Keratinocyte (primary cell): ENCODE measurements at places on chromosomes 7 and 10.
A peak's percentile ranks its signal among the peaks of the same experiment; 100 is the strongest.

DNA sequence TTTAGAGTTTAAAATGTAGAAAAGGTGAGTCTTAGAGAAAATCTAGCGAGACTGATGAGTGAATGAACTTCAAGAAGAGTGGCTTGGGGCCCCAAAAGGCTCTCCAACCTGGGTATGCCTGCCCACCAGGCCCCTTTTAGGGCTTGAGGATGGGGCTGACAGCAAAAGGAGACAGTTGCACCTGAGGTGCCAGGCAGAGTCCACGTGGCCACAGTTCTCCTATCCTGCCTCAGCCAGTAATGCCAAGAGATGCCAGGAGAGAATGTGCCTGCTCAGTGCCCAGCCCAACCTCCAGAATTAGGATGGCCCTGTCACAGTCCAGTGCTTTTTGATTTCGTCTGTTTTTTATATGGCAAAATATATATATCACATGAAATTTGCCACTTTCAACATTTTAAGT is 156.5 kb downstream of the SLIT1 start:
- DNase-seq: no peak

GRCh38 chr10:986881-987619 is 1.2 kb upstream of the GTPBP4 start:
- no peak for DNase-seq

GRCh38 chr10:12382157-12382548 is 32.8 kb downstream of the CAMK1D start:
- no peak for DNase-seq

DNA sequence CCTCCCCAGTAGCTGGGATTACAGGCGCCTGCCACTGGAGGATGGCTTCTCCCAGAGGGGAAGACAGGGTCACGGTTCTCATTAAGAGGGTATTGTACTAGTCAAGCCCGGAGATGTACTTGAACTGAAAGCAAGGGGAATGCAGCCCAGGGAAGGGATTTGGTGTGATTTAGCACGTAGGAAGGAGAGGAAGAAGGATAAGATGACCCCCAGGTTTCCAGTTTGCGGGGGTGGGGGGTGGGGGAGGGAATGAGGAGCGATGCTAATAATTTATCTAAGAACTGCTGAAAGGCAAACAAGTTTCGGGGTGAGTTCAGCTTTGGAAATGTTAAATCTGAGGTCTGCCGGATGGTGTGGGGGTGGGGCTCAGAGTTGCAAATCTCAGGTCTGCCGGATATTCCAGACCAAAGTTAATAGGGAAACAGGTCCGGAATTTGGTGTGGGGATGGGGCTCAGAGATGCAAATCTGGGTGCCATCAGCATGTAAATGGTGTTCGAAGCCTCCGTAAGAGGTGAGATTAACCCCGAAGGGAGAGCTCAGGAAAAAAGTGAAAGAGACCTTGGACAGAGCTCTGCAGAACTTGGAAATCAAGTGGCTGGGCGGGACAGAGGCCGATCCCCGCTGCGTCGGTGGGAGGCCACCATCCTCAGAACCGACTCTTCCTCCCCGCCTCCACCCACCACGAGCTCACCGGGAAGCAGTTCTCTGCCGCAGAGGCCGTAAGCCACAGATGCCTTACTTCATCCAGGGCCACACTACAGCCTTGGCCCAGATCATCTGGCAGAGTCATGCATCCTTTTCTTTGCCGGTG is 1.6 kb upstream of the SEPHS1 start:
- DNase-seq: no peak

- DNase-seq: no peak
Measured at GRCh38 chr7:125814100-125814499, 884.5 kb upstream of the POT1 start.

DNA sequence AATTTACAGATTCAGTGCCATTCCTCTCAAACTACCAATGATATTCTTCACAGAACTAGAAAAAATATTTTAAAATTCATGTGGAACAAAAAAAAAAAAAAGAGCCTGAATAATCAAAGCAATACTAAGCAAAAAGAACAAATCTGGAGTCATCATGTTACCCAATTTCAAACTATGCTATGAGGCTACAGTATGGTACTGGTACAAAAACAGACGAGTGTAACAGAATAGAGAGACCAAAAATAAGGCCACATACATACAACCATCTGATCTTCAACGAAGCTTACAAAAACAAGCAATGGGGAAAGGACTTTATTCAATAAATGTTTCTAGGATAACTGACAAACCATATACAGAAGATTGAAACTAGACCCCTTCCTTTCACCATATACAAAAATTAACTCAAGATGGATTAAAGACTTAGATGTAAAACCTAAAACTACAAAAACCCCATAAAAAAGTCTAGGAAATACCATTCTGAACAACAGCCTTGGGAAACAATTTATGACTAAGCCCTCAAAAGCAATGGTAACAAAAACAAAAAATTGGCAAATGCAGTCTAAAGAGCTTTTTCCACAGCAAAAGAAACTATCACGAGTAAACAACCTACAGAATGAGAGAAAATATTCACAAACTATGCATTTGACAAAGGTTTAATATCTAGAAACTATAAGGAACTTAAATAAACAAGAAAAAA is 207.7 kb downstream of the PTN start:
- no peak for DNase-seq

DNA sequence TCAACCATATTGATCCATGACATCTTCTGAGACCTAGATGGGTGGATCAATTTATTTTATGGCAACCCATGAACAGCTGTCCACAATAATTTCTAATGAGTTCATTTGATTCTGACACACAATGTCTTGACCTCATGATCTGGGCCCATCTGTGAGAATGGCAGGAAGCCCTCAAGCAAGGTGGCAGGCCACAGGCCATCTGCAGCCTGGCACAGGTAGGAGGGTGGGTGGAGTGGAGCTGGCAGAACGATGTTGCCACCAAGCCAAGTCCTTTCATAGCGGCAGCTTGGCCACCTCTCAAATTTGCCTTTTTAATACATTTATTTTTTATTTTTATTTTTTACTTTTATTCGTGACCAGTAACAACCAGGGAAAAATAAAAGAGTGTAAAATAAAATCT is 1181.6 kb upstream of the SORCS1 start:
- DNase-seq: no peak

GRCh38 chr7:143145-143751 is 49.1 kb upstream of the FAM20C start:
- DNase-seq: no peak

DNA sequence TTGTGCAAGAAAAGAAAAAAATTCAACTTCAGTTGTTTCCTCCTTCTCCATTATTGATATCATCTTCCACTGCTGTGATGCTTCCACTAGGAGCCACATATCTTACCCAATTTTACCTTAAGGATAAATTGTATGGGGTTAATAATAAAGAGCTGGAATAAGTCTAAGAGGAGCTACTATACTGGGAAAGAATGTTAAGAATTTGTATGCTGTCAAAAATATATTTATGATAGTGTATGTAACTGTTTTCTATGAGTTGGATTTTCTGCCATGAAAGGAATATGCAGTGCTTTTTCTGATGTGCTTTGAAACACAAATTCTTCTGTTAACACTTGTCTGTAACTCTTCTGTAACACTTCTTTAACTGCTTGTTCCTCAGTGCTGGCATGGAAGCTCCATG is 219.1 kb downstream of the VTI1A start:
- no peak for DNase-seq

DNA sequence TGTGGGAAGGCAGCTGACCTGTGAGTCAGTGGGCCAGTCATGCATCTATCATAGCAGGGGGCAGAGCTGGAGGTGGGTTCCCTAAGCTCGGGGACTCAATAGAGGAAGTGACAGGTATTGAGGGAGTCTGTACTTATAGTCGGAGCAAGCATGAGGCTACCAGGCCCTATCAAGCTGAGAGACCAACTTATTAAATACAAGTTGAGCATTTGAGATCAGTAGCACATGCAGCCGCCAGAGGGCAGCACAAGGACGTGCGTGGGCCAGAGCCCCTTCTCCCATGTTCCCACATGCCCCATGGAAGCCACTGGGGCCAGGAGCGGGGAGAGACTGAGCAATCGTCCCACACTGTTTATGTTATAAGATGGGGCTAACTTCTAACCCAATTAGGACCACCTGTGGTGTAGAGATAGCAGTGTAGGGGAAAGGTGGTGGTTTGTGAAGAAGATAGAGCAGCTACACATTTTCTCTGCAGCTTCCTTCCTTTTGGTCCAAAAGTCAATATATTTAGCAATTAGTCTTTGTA is 13.0 kb upstream of the STK31 start:
- DNase-seq: no peak

DNA sequence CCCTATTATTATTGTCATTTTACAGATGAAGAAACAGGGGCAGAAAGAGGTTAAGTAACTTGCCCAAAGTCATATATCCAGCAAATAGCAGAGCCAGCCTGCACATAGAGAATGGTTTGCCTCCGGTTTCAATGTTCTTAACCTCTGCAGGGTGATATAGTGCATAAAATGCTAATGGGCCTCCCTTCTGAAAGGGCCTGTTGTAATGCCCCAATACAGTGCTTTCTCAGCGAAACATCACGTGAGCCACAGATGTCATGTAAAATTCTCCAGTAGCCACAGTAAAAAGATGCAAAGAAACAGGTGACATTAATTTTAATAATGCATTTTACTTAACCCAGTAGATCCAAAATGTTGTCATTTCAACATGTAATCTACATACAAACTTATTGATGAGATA is 38.1 kb downstream of the LRGUK start:
- no peak for DNase-seq

- no peak for DNase-seq
Measured at GRCh38 chr7:139589474-139589873, 66.0 kb downstream of the CLEC2L start.

GRCh38 chr10:102713539-102713813 is 721 bp downstream of the ARL3 start:
- no peak for DNase-seq

DNA sequence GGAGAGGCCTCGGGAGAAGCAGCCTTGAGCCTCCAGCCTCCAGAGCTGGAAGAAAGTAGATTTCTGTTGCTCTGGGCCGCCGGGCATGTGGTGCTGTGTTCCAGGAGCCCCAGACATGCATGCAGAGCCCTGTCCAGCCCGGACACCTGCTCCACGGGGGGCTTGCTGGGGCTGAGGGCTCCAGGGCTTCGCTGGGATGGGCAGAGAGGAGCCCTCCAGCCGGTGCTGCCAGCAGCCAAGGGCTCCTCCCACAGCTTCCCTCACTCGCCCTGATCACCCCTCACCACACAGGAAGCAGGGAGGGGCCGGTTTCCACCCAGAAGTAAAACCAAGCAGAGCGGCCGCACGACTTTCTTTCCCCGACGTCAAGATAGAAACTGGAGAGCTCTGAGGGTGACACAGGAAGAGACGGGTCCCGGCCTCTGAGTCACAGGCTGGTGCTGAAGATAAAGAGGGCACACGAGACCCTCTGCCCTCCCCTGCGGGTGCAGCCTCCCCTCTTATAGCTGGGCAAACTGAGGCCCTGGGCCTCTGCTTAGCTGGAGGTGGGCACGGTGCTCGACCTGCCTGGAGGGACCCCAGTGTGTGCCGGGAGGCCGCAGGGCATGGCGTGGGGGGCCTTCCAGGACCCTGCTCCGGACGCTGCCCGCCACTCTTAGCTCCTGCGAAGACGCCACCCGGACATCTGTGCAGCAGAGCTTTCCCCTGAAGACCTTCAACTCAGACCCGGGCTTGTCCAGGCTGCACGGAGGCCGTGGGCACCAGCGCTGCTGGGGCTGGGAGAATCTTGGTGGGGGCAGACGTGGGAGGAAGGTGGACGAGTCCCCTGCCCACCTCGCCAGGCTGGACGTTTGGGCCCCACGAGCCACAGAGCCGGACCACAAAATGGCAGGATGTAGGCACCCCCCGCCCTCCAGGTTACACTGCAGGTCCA is 31.1 kb downstream of the ADAP1 start:
- DNase-seq: no peak

DNA sequence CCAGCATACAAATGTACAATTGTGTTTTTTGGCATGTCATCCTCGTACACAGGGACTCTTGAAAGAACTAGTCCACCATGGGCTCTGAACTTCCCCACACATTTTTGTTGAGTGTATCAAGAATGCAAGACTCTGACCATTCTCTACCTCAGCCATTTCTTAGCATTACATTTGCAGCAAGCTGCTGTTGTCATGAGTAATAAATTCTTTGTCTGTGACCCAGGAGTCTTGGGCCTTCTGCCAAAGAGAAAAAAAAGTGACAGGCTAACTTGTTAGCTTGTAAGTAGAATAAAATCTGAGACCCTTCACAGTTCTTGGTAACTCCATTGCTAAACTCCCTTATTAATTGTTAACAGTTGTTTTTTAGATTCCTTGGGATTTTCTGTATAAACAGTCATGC is 542.3 kb upstream of the MBL2 start:
- peak; percentile 53 for DNase-seq
